ENCODE measurements at places on chromosomes 7 and 10.
A peak's percentile ranks its signal among the peaks of the same experiment; 100 is the strongest.

DNA sequence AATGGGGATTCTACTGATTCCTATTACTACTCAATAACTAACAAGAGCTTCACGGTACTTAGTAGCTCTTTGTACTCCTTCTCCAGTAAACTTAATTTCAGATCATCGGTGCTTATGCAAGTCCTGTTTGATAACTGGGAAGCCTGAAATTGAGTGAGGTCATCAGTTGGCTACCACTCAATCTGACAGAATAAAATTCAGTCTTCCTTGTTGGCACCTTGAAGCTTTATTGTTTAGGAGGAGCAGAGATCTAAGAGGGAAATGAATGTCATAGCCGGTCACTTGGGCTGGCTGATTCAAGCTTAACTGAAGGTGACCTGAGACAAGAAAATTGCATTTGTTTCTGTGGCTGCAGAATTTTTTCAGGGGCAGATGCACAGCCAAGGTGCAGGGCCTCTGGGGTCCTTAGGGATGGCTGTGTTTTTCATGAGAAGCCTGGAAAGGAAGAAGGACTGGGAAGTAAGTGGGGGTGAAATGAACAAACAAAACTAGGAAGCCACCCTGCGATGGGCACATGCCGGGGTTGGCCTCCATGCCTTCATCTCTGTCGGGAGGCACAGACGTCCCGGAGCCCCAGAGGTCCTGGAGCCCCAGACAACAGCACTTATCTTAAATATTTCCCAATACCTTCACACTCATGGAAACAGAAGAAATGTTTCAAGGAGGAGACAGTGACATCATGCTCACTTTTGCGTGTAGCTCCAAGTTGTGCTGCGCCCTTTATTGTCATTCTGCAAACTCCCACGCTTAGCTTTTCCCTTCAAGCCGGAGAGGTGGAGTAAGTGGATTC is 85.0 kb upstream of the KIF5B start:
- DNase-seq = no peak

GRCh38 chr10:93991114-93991513 is 2.6 kb upstream of the PLCE1 start:
- no peak for DNase-seq

- peak; percentile 80 for DNase-seq
These were observed 9.8 kb upstream of the GRB10 start for GRCh38 chr7:50792342-50793119.

- DNase-seq = no peak
These were observed 92.2 kb upstream of the EFCAB10 start for GRCh38 chr7:105673367-105674084.

GRCh38 chr10:3036155-3037021 is 31.0 kb upstream of the PFKP start:
- DNase-seq = no peak

DNA sequence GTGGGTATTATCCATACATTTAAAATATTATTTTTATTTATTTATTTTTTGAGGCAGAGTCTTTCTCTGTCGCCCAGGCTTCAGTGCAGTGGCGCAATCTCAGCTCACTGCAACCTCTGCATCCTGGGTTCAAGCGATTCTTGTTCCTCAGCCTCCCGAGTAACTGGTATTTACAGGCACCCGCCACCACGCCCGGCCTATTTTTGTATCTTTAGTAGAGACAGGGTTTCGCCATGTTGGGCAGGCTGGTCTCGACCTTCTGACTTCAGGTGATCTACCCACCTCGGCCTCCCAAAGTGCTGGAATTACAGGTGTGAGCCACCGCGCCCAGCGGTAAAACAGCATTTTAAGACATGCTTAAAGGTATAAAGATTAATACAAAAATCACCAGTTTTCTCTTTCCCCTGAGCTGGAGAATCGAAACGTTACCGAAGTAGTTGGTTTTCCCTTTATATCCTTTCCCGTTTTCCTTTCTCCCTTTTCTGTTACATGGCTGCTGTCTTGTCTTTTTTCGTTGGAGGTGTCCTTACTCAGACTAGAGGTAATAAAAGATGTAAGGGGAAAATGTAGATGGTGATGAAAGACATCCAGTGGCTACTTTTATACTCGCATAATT is 1.7 kb downstream of the ARL5B start:
- DNase-seq = no peak

- DNase-seq = no peak
These were observed 24.2 kb downstream of the STN1 start for GRCh38 chr10:103893817-103894216.

DNA sequence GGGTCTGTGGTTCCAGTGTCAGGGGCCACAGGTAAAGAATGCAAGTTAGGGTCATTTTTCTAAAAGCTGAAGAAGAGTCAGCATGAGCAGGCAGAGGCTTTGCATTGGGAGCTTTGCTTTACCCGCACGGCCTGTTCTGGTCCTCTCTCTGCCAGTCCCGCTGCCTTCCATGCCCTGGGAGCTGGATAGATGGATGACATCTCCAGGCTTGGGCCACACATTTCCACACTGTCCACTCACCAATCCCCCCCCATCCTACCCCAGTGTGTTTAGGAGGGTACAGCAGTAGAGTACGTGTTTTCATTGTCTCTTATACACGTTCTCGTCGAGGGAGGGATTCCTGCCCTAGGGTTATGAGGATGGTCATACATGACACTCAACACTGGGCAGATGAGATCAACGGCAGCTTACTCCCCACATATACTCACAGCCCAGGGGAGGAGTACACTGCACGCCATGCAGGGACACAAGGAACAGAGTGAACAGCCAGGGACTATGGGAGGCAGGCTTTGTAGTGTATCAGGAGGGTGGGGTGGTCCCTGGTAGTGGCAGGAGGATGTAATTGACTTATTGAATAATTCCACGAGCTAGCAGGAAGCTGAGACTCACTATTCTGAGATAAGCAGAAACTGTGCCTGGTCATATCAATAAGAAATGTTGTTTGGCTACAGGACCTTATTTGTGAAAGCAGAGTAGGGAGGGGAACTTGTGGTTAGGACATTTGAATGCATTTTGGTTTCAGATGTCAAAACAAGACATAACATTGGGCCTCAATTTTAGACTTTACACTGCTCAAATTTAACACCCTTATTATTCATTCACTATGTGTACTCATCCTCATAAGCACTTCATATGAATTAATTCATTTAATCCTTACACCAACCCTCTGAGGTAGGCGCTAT is 36.6 kb downstream of the PLPP4 start:
- DNase-seq = no peak

DNA sequence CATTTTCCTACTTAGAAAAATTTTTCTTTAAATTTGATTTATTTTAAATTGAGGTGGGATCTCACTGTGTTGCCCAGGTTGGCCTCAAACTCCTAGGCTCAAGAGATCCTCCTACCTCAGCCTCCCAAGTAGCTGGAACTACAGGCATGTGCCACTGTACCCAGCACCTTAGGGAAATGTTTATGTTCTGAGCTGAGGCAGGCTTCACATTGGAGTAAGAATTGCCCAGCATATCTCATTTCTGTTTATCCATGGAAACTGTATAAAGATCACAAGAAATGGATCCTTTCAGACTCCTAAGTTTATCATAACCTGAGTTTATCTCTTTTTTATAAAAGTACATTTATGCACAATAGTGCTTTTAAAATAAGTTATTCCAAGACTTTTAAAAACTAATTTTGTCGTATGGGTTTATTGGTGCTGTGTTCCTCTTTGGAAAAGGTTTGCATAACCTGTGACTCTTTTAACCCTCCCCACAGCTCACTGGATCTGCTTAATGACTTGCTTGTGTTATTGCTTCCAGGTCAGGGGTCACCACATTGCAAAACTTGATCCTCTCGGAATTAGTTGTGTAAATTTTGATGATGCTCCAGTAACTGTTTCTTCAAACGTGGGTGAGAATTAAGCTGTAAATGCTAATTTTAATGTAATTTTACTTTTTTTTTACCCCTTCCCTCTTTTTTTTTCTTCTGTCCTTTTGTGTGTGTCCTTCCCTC is 40.7 kb downstream of the OGDH start:
- DNase-seq = no peak

DNA sequence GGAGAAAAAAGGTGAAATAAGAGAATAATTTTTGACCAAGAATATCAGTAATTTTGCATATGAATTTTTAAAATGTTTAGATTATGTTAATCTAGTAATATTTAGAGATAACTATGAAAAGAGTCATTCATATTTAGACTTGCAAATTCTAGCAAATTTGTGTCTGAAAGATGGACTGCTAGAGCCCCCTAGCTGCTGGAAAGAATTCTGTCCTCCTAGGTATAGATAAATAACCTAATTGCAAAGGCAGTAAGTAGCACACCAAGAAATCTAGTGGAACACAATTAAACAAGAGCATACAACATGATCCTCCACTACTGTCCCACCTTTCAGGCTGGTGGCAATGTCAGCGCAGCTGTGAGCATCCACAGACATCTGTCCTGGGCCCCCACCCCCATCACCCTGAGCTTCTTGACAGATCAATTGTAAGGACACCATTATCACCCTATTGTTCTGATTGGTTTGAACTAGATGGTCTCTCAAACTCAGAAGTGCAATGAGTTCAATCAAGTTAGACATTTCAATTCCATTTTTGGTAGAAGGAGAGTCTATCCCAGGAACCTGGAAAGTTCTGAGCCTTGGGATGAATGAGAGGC is 15.0 kb upstream of the GFRA1 start:
- DNase-seq = peak; percentile 86
